ENCODE measurements at places on chromosomes 12 and 14. TPM values are rescaled to one million over a fixed set of nuclear protein-coding genes. Genes with fewer than 3 reads are reported as not detected.

Gene BMAL2
- total RNA-seq, result 0.94 TPM

DNA sequence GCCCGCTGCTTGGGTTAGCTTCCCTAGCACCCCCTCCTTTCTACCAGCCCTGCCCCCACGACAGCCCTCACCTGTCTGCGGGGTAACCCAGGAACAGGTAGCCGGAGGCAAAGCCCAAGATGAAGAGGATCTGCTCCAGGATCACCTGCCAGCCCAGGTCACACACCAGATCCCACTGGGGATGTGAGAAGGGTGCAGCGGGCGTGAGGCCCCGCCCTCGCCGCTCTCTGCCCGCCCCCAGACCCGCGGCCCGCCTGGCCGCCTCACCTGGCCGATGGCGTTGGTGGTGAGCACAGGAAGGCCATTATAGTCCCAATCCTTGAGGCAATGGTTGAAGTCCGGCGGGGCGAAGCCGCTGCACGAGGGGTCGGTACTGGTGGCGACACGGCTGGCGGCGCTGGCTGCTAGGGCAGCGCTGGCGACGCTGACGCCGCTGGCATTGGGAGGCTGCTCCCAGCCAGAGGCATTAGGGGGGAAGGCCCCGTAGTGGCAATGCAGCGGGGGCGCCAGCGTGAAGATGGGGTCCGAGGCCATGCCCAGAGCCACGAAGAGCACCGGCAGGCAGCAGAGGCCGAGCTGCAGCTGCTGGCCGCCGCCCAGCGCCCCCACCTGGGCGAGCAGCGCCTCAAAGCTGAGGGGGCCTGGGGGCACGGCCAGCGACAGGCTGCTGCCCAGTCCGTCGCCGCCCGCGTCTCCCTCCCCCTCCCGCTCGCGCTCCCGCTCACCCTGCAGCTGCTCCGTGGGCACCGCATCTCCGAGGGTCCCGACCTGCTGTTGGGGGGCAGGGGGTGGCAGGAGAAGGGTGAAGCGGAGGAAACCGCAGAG is 794 bp downstream of the SLC22A17 start:
- no peak for DNase-seq

Gene RPL10L
- total RNA-seq, result not detected

DNA sequence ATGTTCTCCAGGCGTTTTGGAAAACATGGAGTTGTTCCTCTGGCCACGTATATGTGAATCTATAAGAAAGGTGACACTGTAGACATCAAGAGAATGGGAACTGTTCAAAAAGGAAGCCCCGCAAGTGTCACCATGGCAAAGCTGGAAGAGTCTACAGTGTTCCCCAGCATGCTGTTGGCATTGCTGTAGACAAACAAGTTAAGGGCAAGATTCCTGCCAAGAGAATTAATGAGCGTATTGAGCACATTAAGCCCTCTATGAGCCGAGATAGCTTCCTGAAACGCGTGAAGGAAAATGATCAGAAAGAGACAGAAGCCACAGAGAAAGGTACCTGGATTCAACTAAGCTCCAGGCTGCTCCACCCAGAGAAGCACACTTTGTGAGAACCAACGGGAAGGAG is 92.5 kb upstream of the EIF5 start:
- no peak for DNase-seq

GRCh38 chr14:106564058-106564643 is 1037.8 kb downstream of the TMEM121 start:
- no peak for DNase-seq

Gene CLEC12A
- total RNA-seq, result 3.4 TPM

GRCh38 chr14:38107216-38107631 is 100.5 kb upstream of the SSTR1 start:
- no peak for DNase-seq

DNA sequence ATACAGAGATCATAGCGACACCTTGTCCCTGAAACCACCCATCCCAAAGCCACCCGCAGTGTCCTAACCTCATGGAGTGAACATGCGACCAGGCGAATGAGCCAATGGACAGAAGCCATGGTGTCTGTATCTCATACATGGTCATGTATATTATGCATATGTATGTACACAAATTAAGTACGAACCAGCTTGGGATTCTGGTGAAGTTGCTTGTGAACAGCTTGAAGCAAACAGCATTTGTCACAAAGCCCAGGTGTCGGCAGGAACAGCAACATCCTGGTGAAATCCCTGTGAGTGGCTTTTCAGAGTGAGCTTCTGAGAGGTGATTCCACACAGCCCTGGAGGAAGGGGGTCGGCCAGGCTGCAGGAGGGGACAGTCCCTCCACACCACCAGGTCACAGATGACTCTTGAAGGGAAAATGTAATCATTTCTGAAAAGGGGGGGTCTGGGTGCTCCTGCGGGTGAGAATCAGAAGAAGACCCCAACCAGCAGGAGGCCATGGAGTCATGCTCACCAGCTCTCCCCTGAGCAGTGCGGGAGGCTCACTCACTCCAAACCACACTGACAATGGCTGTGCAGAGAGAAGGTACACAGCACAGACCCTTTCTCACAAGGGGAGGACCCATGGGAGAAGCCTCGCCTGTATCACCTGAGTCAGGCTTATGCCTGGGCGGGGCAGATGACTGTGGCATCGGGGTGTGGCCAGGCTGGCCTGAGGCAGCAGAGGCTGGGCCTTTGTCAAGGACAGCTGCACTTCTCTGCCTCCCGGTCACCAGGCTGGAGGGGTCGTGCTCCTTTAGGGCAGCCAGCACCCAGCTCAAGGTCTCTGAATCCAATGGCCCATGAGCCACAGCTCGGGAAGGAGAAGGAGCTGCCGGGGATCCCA is 14.3 kb downstream of the CHGA start:
- DNase-seq, result no peak

GRCh38 chr14:106844608-106845285 is 1318.4 kb downstream of the TMEM121 start:
- DNase-seq, result peak; percentile 76

Gene RNASE3
- not detected for total RNA-seq

Gene KRT74
- total RNA-seq, result not detected

DNA sequence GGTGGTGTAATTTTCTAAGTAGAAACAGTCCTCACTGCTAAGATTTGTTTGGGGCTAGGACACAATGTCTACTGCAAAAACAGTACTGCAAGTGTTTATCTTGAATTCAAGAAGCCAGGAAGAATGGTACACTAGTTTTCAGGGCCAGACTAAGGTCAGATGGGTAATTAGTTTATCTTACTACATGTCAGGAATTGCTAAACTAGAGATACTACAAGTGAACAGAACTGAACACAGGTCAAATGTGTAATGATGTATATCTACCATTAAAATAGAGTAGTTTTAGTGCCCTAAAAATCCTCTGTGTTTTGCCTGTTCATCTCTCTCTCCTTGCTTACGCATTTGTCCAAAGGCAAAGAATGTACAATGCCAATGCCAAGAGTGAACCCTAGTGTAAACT is 2.3 kb upstream of the RPL41 start:
- DNase-seq, result no peak

DNA sequence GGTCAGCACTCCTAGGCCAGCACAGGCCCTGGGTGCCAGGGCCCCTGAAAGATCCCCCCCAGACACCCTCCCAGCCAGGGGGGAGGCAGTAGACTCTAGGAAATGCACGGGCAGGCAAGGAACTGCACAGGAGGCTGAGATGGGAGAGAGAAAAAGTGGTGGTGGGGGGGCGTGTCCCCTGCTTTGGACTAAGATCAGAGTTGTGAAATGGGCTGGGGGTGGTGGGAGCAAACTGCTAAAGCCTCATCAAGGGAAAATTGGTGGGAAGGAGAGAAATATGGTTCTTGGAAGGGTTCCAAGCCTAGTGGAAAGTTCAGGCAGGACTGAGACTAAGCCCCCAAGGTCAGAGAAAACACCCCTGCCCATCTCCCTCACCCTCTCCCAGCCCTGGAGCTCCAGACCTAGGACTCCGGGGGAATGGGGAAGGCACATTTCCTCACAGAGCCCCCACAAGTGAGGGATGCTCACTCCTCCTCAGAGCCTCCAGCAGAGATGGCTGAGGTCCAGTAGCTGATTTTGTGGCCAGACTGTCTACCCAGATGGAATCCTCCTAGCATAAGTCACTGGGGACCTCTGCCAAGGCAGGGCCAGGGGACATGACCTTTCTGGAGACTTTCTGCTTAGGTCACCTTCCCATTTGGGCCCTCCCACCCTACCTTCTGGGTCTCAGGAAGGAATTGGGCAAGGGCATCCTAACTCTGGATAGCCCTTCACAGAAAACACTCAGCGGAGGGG is 29.8 kb downstream of the FIGNL2 start:
- no peak for DNase-seq

- no peak for DNase-seq
Measured at GRCh38 chr12:68175557-68176061, 16.1 kb upstream of the IFNG start.

GRCh38 chr12:119870457-119870856 is 6.7 kb downstream of the CIT start:
- no peak for DNase-seq

DNA sequence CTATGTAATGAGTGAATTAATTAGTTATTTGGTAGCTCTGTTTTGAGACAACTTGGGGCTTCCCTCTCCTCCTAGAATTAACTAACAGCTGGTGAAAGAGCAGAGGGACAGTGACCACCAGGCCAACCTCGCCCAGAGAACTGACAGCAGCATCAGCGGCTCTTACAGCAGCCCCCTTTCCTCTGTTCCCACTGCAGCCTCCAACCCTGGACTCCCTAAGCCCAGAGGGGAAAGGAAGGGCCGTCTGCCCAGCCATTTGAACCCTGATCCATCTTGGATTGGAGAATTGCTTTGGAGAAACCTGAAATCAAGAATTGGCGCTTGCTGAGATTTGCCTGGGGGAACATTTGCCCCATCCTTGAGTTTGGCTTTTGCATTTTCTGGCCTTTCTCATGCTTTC is 45.5 kb downstream of the B4GALNT3 start:
- DNase-seq, result no peak

DNA sequence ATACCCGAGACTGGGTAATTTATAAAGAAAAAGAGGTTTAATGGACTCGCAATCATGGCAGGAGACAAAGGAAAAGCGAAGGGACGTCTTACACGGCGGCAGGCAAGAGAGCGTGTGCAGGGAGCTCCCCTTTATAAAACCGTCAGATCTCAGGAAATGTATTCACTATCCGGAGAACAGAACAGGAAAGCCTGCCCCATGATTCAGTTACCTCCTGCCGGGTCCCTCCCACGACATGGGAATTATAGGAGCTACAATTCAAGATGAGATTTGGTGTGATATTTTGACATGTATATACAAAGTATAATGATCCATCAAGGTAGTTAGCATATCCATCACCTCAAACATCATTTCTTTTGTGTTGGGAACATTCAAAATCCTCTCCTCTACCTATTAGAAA is 2.3 kb upstream of the CDCA4 start:
- DNase-seq, result no peak

DNA sequence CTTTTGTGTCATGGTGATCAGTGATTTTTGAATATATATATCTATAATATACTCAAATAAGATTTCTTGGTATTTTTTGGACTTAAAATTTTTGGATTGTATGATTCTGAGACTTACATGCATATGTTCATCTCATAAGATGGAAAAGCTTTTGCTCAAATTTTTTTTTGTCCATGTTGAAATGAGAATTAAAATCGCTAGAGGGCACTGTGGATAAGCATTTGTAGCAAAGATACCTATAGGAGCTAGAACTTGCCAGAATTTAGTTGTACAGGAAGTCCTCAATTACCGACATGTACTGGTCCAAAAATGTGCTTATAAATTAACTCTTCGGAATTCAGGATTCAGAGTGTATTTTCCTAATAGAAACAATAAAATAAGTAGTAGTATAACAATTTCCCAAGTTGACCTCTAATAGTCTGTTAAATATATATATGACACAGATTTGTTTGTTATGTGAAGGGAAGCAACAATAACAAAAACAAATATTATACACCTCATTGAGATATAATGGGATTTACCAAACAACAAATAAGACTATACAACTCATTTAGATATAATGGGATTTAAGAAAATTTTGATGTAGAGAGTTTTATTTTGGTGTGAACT is 179.6 kb downstream of the TMEM117 start:
- no peak for DNase-seq

DNA sequence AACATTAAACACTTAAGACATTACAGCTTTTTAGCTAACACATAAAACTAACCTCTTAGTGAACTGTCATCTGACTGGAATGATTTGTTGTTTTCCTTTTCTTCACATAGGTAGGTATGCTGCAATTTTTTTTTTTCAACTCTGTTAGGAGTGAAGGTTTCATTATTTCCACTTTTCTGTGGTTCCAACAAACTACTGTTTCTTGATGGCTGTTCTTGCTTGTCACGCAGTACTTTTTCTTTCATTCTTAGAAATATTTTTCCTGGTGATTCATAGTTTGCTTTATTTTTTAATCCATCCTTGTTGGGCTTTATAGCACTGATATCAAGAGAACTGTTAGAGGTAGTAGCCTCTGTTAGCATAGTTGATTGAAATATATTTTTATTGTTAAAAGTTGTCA is 6.3 kb downstream of the MIS18BP1 start:
- DNase-seq, result no peak

GRCh38 chr14:105857826-105858675 is 331.7 kb downstream of the TMEM121 start:
- peak; percentile 52 for DNase-seq

- no peak for DNase-seq
Measured at GRCh38 chr12:14868916-14869506, 16.6 kb downstream of the MGP start.

Gene OLR1
- total RNA-seq, result 15.0 TPM

Gene KRT3
- total RNA-seq, result not detected

- peak; percentile 94 for DNase-seq
Measured at GRCh38 chr12:109995686-109996482, at the start of gene GIT2. TSS of gene GIT2 (minus strand) at chr12:109996368. CDS start at chr12:109996224, 144 bp downstream.

DNA sequence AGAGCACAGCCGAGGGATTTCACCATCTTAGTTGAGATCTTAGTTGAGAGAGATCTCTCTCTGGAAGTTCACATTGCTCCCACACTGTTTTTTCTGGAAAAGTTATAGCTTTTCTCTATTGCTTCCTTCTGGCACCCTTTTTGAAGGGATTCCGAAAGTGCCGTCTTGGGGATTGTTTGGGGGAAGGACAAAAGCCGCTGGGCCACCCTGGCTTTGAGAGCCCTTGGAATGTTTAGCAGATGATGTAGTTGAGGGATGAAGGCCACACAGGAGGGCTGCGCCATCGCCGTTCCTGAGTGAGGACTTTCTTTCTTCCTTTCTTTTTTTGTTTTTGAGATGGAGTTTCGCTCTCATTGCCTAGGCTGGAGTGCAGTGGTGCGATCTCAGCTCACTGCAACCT is 17.7 kb downstream of the PLEKHG3 start:
- no peak for DNase-seq

DNA sequence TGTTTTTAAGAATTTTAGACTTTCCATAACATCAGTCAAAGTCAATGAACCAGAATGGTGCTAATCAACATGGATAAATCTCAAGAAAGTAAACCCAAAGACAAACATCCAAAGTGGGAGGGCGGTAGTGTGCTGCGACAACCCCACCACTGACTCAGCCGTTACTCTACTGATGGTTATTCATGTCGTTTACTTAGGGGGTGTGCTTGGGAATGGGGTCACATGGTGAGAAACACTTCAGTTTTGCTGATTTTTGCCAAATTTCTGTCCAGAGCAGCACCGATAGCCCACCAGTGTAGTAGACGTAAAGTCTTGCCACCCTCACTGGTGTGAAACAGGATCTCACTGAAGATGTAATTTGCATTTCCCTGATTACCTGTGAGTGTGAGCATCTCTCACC is 99.9 kb downstream of the ADGRD1 start:
- DNase-seq, result no peak
